ENCODE measurements at places on chromosomes 2 and 18.

GRCh38 chr2:11863103-11863502 is 116.7 kb downstream of the LPIN1 start:
- DNase-seq, result no peak

GRCh38 chr2:53445383-53446070 is 322.1 kb upstream of the CHAC2 start:
- DNase-seq, result no peak

GRCh38 chr2:145344076-145344724 is 824.3 kb upstream of the ZEB2 start:
- no peak for DNase-seq

GRCh38 chr2:75238670-75239330 is 39.5 kb upstream of the TACR1 start:
- no peak for DNase-seq

- no peak for DNase-seq
Measured at GRCh38 chr2:144288438-144288837, 231.5 kb downstream of the ZEB2 start.

- no peak for DNase-seq
Measured at GRCh38 chr2:82790206-82791021, 1668.7 kb downstream of the SUCLG1 start.
